ENCODE measurements at places on chromosomes 6 and 20.

- no peaks in the 10 kb centered on the region for H3K27me3 ChIP-seq
- no peak overlapping the region for H3K27ac ChIP-seq
- H3K36me3 ChIP-seq: no peaks in the 10 kb centered on the region
- H3K4me1 ChIP-seq: no peaks in the 10 kb centered on the region
Measured at GRCh38 chr6:109117346-109118035, 22.2 kb downstream of the CEP57L1 start.

GRCh38 chr20:5885866-5886265, 64.5 kb downstream of the TRMT6 start:
- H3K4me3 ChIP-seq: no peak overlapping the region
- H3K4me1 ChIP-seq: no peaks in the 10 kb centered on the region
- peaks cover 11% of the 10 kb centered on the region for H3K27me3 ChIP-seq
- DNase-seq: no peak

DNA sequence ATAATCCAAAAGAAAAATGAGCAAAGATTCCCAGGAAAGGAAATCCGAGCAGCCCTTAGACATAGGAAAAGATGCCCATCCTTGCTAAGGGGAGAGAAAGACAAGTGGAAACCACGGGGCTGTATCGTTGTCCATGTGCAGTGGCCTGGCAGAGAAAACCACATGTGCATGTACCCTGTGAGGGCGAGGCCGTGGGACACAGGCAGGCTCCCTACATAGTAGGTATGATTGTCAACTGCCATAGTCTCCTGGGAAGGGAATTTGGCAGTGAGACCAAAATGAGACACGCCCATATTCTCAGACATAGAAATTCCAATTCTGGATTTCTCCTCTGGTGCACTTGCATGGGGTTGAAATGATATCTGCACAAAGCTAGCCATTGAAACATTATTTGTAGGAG, 169.7 kb upstream of the SALL4 start:
- no peak overlapping the region for H3K4me3 ChIP-seq
- no peaks in the 10 kb centered on the region for H3K36me3 ChIP-seq
- DNase-seq: no peak
- H3K27ac ChIP-seq: no peak overlapping the region
- H3K27me3 ChIP-seq: no peaks in the 10 kb centered on the region
- H3K4me1 ChIP-seq: peaks cover 4% of the 10 kb centered on the region

DNA sequence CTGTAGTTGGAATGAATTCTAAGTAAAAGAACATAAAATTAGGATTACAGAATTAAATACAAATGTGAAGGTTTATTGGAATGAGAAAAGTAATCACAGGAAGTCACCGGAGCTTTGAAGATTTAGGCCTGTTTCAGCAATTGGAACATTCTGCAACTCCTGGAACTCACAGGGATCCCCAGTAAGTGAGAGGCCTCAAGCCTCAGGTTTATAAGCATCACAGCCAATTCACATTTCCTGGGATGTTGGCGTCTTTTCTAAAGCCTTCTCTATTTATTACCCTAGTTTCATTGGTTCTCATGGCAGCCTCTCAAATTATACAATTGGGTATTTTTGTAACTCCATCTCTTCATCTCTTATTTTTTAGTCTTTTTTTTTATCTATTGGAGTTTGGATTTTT, 90.4 kb upstream of the HIVEP1 start:
- H3K4me3 ChIP-seq: no peak overlapping the region
- no peak overlapping the region for H3K27ac ChIP-seq
- no peaks in the 10 kb centered on the region for H3K27me3 ChIP-seq
- no peak for DNase-seq
- no peaks in the 10 kb centered on the region for H3K36me3 ChIP-seq

GRCh38 chr6:140979642-140980091, 1153.1 kb upstream of the GJE1 start:
- no peaks in the 10 kb centered on the region for H3K36me3 ChIP-seq
- H3K27me3 ChIP-seq: no peaks in the 10 kb centered on the region
- H3K27ac ChIP-seq: no peak overlapping the region
- no peak for DNase-seq
- H3K4me1 ChIP-seq: no peaks in the 10 kb centered on the region
